ENCODE measurements at places on chromosomes 13 and 19.

DNA sequence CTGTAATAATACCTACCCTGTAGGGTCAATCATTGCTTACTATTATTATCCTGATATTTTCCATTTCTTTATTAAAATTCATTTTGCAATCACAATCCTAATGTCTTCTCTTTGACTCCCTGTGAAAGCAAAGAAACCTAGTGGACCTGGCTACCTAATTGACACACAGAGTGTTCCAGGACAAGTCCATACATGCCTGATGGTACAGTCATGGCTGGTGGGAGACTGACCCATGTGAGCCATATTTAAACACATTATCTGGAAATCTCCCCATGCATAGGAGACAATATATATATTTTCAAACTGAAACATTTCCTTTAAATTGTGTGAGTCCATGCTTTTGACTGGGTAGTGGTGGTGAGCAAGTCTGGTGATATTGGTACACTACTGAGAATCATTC, 230.6 kb upstream of the DACH1 start:
- no peak for DNase-seq

GRCh38 chr13:112468069-112468468, 91.9 kb downstream of the SPACA7 start:
- DNase-seq, result no peak

DNA sequence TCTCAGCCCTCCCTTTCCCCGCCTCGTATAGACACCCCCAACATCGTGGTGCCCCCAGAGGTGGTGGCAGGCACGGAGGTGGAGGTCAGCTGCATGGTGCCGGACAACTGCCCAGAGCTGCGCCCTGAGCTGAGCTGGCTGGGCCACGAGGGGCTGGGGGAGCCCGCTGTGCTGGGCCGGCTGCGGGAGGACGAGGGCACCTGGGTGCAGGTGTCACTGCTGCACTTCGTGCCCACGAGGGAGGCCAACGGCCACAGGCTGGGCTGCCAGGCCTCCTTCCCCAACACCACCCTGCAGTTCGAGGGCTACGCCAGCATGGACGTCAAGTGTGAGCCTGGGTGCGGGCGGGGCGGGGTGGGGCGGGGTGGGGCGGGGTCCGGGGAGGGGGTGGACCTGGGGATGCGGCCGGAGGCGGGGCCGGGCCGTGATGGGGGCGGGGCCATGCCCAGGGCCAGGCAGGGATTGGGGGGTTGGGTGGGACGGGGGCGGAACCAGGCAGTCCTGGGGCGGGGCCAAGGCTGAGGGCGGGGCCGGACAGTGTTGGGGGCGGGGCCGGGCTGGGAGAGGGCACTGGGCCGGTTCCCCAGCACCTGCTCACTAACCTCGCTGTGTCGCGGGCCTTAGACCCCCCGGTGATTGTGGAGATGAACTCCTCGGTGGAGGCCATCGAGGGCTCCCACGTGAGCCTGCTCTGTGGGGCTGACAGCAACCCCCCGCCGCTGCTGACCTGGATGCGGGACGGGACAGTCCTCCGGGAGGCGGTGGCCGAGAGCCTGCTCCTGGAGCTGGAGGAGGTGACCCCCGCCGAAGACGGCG, 7.8 kb downstream of the MAG start:
- no peak for DNase-seq

DNA sequence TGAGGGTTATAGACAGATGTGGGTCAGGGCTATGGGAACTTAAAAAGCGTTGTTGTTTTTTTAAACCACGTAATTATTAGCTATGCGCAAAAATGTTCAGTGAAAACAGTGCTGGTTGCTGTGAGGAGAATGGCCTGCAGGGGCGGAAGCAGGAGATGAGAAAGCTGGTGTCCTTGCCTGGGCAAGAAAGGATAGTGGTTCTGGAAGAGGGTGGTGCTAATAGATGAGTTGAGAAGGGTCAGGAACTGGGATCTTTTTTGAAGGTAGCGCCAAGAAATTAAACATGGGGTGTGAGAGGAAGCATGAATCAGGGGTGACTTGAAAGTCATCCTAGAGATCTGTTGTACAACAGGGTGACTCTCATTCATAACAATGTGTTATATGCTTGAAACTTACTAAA, 4.8 kb upstream of the SMG9 start:
- DNase-seq, result no peak
